ENCODE measurements at places on chromosomes 16 and 17.

GRCh38 chr16:19753815-19754643 is 36.0 kb downstream of the IQCK start:
- DNase-seq: no peak

GRCh38 chr16:85945424-85945751 is 46.4 kb downstream of the IRF8 start:
- no peak for DNase-seq

DNA sequence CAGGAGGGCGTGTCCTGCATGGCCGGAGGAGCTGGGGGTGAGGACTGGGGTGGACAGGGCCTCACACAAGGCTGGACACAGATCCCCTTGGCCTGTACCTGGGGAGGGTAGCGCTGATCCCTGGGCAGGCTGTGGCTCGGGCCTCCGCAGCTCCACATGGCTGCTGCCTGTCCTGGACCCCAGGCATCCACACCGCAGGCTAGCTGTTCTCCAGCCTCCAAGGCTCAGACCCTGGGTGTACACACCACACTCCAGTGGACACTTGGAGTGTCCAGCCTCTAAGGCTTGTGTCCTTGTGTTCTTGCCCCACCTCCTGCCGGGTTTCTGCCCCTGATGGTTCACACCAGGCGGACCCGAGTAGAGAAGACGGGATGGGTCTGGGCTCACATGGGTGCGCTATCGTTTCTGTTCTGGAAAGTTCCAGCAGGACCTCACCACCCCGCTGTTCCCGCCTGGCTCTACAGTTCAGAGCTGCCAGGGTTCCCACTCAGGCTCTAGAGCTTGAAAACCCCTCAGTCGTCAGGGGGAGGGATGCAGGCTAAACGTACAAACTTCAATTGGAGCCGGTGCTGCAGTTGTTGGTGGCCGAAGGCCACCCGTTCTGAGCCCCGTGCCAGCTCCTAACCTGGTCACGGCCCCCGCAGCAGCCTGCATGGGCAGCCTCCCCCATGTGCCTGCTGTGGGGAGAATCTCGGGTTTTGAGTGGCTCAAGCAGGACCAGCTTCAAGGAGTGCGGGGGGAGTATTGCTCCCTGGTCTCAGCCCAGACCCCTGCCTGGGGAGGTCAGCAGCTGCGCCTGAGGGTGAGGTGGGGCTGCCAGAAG is 6.6 kb upstream of the FN3KRP start:
- no peak for DNase-seq

DNA sequence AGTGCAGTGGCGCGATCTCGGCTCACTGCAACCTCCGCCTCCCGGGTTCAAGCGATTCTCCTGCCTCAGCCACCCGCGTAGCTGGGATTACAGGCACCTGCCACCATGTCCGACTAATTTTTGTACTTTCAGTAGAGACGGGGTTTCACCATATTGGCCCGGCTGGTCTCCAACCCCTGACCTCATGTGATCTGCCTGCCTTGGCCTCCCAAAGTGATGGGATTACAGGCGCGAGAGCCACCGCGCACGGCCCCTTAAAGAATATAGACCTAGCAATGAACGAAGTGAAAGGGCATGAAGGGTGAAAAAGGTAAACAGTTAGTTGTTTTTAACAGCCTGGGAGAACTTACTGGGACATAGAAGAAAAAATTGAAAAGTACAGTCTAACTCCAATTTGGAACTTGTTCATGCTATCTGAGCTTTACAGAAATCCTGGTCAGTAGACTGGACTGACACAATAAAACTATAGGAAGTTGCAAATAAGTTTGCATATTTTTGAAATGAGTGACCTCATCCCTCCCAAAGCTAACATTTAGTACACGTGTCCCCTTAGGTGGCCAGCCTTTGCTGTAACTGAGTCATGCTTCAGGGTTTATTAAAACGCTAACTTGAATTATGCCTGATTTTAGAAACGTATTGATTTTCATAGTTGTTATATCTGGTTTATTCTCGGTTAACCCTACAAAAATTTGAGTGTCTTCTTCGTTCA is 1.8 kb downstream of the COG1 start:
- DNase-seq: no peak

DNA sequence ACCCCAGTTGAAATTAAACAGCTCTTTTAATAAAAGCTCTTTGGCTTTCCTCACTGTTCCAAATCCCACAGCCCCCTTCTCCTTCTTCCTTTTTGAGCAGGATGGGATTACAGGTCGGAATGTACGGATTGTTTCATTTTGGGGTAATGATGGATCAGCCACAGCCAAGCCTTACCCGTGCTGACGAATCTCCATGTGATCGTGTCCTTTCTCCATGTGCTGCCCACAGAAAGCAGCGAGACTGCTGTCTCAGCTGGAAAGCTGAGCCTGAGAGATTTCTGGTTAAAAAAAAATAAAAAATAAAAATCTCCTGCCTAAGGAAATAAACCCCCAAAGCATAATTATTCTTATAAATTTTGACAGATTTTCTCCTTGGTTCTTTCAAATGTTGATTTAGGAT is 276.6 kb downstream of the CPPED1 start:
- no peak for DNase-seq

GRCh38 chr16:53561101-53561888 is 58.3 kb upstream of the AKTIP start:
- DNase-seq: no peak

DNA sequence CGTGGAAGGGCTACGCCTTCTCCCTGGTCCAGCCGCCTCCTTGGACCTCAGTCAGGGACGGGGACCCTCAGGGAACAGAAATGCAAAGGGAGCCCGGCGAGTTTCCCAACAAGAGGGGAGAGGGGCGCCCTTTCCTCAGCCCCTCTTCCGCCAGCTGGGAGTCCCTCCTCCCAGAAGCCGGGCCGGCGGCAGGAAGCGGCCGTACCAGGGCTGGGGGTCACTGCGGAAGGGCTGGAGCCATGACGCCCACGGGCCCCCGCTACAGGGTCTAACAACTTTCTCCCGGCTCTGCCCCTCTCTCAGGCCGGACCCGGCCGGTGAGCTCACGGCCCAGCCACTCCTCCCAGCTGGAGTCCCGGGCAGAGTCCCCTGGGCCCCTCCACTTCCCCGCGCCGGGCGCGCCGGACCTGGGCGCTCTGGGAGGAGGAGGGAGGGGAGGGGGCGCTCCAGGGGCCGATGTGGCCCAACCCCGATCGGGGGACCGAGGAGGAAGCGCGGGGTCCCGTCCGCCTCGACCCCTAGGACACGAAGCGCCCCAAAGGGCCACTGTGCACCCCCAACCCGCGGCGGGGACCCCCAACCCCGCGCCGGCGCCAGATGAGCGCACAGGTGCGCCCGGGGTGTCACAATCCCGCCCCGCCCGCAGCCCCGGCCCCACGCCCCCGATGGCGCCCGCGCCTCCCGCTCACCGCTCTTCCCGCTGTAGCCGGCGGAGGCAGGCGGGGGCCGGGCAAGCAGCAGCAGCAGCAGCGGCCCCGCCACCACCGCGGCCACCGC is 578 bp downstream of the PGAP6 start:
- DNase-seq: no peak

DNA sequence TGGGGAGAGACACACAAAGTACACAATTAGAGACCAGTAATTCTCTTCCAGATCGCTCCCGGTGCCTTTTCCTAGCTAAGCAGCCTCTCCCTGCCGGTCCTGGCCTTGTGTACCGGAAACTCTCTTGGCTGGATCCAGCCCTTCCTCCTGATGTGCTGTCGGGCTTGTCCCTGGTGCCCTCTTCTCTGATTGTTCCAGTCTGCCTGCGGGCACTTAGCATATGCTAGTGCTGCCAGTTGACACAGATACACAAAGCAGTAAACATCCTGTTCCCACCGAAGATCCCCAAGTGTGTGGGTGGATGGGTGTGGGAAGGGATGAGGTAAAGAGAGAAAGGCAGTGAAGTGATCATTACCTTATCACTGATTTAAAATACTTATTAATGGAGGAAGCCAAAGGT is 9.7 kb downstream of the HS3ST3B1 start:
- DNase-seq: no peak

DNA sequence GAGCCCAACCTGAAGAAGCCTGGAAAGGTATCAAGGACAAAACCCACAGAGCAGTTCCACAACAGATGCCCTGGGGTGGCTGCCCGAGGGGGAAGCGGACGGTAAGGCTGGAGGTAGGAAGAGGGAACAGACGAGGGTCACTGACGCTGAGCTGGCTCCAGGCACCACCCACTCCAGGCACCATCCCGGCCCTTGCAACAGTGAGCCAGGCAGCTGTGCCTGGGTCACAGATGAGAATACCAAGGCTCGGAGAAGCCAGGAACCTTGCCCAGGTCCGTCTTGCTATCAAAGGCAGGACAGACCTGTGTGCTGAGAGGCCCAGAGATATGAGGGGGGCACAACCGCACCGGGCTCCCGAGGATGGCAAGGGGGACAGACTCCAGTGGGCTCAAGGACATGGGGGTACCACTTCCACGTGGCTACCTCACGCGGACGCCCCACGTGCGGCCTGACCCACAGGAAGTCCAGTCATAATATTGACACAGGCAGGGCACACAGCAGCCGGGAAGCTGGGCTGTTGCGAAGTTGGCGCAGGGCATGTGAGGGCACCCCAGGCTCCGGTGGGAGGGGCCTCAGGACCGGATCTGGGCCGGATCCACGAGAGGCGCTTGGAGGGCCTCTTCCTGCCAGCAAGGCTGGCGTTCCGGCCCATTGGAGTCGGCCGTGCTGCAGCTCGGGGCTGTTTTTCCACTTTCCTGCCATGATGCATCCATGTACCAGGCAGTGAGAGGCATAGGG is 29.9 kb downstream of the PEMT start:
- no peak for DNase-seq

- no peak for DNase-seq
These were observed 13.6 kb downstream of the CDC42EP4 start for GRCh38 chr17:73297934-73298861.

GRCh38 chr16:10941127-10941933 is 938 bp downstream of the DEXI start:
- DNase-seq: no peak

DNA sequence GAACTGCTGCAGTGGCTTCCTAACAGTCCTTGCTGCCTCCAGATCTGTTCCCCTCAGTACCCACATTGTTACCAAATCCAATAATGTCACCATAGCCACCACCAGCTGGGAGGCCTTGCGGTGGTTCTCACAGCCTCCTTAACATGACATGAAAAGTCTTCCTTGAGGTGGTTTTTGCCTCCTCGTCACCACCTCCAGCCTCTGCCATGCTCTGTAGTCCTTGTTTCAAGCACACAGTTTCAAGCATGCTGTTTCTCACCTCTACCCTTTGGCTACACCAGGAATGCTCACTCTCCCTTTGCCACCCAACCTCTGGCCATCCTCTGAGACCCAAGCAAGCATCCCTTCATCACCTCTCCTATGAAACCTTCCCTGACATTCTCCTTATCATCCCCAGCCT is 47.2 kb downstream of the DNAH9 start:
- no peak for DNase-seq

DNA sequence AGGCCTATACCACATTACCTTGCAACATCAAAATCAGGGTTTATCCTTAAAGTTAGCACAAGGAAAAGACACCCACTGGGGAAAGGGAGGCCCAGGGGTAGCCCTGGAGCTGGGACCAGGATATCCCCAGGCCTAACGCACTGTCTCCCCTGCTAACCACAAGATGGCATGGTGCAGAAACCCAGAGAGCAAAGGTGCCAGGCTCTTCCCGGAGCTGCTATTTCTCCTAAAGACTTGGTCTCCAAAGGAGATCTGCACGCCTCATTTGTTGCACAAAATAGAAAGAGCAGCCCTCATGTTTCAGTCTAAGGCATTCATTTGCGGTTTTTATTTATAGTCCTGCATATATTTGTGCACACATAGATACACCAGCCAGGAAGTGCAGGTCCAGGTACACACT is 408.6 kb downstream of the SOX9 start:
- DNase-seq: no peak

GRCh38 chr17:78510141-78511075 is 66.8 kb downstream of the DNAH17 start:
- DNase-seq: no peak

GRCh38 chr17:8005967-8006730 is 3.7 kb downstream of the GUCY2D start:
- DNase-seq: no peak

DNA sequence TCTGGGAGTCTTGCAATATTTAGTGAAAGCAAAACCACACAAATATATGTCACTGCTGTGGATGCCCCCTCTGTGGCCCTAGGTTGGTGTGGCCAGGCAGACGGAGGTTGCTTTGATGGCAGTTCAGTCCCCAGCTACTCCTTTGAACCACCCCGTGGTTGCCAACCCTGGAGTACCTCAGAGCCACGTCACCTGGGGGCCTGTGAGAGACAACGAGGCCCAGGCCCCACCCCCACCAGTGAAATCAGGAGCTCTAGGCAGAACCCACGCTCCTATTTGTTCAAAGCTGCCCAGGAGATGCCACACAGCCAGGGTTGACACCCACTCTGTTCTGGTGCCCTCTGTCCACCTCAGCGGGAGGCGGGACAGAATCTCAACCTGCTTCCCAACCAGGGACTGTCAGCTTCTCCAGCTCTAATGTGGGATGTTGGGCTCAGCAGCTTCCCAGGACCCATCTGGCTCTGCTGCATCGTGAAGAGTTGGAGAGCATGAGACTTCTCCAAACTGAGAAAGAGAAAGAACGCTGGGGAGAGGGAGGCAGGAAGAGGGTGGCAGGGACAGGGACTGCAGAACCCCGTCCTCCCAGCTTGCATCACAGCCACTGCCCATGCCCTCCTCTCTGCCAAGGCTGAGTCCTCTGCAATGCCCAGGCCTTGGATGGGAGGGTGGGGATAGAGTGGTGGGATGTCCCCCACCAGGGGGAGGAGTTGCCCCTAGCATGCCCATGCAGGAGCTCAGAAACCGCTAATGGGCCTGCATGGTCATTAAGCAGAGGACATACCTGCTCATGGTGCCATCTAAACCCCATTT is 81.8 kb downstream of the C16orf78 start:
- no peak for DNase-seq

DNA sequence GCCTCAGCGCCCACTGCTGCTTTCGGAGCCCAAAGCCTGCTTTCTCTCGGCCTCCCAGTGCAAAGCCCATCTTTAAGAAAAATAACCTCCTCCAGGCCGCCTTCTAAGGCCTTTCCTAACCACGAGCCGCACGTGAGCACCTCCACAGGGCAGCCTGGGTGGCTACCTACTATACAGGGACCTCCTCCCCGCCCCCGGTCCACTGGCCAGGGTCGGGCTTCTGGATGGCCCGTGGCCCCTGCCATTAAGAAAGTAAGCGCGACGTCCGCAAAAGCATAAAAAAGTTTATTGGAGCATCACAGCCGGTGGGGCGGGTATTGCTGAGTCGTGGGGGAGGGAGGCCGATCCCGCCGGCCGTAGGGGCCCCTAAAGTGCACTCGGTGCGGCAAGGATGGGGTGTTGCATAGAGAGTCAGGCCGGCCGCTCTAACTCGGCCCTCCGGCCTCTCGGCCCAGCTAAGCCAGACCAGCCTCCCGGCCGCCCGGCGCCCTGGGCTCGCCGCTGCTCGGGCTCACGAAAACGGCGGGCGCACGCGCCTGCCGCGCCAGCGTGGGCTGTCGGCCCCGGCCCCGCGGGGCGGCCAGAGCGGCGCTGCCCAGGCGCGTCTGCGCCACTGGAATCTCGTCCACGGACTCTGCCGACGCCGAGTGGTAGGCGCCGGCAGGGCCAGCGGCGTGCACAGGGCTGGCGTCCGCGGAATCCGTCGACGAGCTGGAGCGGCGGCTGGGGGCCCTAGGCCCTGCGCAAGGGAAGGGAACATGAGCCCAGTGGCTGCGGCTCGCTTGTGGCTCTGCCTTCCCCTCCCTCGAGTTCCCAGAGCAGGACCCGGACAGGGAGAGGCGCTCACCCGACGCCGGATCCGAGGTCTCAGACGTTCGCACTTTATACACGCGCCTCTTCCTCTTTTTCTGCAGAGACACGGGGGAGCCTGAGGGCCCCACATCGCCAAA is 1.1 kb upstream of the TPPP3 start:
- DNase-seq: no peak

- DNase-seq: no peak
These were observed 15.0 kb upstream of the C16orf87 start for GRCh38 chr16:46845952-46846351.
